Progenitor cell of endocrine pancreas (in vitro differentiated cells): ENCODE measurements at places on chromosomes 1 and 21.

GRCh38 chr1:150493175-150493574 lies 6.0 kb downstream of the TARS2 start:
- no peak for DNase-seq

DNA sequence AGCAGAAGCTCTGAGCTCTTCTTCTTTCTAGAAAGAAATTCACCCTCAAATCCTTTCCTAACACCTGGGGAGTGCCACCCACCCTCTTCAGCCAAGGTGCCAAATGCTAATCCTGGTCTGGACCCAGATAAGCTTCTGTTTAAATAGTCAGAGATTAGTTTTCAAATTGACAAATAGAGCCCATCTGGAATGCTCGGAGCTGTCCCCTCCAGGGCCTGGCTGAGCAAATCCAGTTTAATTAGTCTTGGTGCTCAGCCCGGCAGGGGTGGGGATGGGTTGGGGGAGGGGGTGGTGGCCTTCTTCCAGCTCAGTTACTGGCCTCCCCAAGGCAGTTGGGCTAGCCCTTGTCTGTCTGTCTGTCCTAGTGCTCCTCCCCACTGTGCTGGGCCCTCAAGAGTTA lies 269.5 kb downstream of the GRIK3 start:
- DNase-seq: no peak

GRCh38 chr1:34144766-34145165 lies 20.3 kb downstream of the CSMD2 start:
- DNase-seq: no peak

DNA sequence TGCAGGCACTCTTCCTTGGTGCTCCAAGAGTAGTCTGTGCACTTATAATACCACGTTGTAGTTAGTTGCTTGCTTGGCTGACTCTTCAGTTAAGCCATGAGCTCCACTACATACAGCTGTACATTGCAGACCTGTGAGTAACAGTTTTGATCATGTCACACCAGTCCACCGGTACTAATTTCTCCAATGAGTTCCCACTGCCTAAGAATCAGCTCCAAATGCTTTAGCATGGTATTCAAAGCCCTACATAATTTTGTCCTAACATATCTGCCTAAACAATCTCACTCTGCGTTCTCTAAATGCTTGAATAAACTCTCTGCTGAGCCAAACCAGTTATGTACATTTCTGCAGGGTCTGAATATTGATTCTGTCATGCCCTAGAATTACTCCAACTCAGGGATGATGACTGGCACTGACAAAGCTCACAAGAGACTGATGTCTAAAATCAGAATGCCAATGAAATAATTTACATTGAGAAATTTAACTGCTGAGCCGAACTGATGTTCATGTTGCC lies 200.7 kb downstream of the LHX8 start:
- no peak for DNase-seq
